ENCODE measurements at places on chromosomes 7 and 10. TPM values are rescaled to one million over a fixed set of nuclear protein-coding genes. Genes with fewer than 3 reads are reported as not detected.

The FGFR2 gene
- total RNA-seq, result 1.6 TPM

The COX19 gene
- 18.8 TPM for total RNA-seq

The FGL2 gene
- not detected for total RNA-seq

- no peak for DNase-seq
These were observed 3.3 kb downstream of the GDF2 start for GRCh38 chr10:47325303-47326291.

- no peak for DNase-seq
These were observed 18.0 kb upstream of the STN1 start for GRCh38 chr10:103936022-103936421.

GRCh38 chr7:101826081-101826835 lies 8.8 kb downstream of the CUX1 start:
- no peak for DNase-seq

- DNase-seq, result no peak
These were observed 244.8 kb downstream of the PRKG1 start for GRCh38 chr10:51319173-51319435.

DNA sequence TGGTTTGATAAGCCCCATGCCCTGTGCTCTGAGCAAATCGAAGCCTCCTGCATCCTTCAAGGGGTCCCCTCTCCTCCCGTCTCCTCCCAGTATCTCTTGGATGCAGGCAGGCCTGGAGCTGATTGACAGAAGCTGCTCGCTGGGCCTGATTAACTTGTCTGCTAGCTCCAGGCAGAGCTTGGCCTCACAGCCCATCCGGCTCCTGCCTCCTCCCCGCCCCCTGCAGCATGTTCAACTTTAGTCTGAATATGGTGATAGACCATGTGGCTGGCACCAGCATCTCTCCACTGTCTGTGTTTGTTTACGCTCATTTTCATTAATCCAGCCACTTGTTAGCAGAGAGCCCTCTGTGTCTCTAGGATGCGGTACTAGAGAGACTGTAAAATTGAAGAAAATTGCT lies 432.2 kb downstream of the DPP6 start:
- no peak for DNase-seq

GRCh38 chr10:3193751-3194150 lies 21.2 kb upstream of the PITRM1 start:
- DNase-seq, result no peak

Measured in A673 (cell line).